Lung microvascular endothelial cell (primary cell): ENCODE measurements at places on chromosomes 6 and 20. TPM values are rescaled to one million over a fixed set of nuclear protein-coding genes. Genes with fewer than 3 reads are reported as not detected.

The CLDN20 gene
- not detected in 2 replicates for total RNA-seq

The PDE7B gene
- 6.8 and 19.4 TPM in 2 replicates for total RNA-seq

The VIP gene
- 0.65 and 0.99 TPM in 2 replicates for total RNA-seq

The FKBP1C gene
- total RNA-seq: 1.7 and 3.4 TPM in 2 replicates

The EGFL8 gene
- total RNA-seq: 0.65 and 1.2 TPM in 2 replicates
